ENCODE measurements at places on chromosomes 4 and X. TPM values are rescaled to one million over a fixed set of nuclear protein-coding genes. Genes with fewer than 3 reads are reported as not detected.

The HPRT1 gene
- 67.1 TPM for polyA plus RNA-seq

The BRS3 gene
- not detected for polyA plus RNA-seq

The NPFFR2 gene
- not detected for polyA plus RNA-seq

The GRID2 gene
- not detected for polyA plus RNA-seq
